ENCODE measurements at places on chromosomes 6 and 20. TPM values are rescaled to one million over a fixed set of nuclear protein-coding genes. Genes with fewer than 3 reads are reported as not detected.

- DNase-seq: no peak
These were observed 77.7 kb upstream of the SLC22A23 start for GRCh38 chr6:3534599-3534998.

Gene B3GALT4
- total RNA-seq: 8.5 TPM

- DNase-seq: no peak
These were observed 8.2 kb upstream of the TRERF1 start for GRCh38 chr6:42459888-42460287.

- no peak for DNase-seq
These were observed 11.3 kb downstream of the NT5E start for GRCh38 chr6:85460921-85461797.

- DNase-seq: peak; percentile 38
These were observed 95.5 kb upstream of the AGPAT4 start for GRCh38 chr6:161369339-161369738.

GRCh38 chr6:158517581-158517980, 42.3 kb upstream of the TMEM181 start:
- no peak for DNase-seq

Gene RUNX2
- 0.65 TPM for total RNA-seq

DNA sequence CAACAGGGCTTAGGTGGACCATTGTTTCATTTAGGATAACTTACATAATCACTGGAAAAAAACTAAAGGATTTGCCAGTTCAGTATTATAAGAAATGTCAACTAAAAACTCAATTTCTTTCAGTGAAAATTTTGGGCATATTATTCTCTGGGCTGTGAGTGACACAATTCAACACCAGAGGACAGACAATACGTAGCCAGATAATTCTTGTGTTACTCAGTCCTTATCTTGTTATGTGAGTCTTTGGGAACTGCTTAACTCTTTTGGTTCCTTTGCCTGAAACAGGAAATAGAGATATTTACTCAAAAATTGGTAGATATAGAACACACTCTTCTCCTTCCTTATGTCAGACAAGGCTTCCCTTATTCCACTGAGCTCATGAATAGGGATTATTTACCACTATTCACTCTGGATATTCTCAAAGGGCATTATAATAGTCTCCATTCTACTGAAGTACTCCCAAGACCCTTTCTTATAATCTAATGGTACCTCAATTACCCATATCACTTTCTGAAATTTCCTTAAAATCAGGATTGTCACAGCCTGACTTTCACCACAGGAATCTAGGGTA, 4.9 kb upstream of the BEND6 start:
- DNase-seq: no peak

Gene TSPO2
- not detected for total RNA-seq

GRCh38 chr6:7486951-7487350, 54.5 kb upstream of the DSP start:
- no peak for DNase-seq

Gene EEF1A2
- total RNA-seq: 2.8 TPM

DNA sequence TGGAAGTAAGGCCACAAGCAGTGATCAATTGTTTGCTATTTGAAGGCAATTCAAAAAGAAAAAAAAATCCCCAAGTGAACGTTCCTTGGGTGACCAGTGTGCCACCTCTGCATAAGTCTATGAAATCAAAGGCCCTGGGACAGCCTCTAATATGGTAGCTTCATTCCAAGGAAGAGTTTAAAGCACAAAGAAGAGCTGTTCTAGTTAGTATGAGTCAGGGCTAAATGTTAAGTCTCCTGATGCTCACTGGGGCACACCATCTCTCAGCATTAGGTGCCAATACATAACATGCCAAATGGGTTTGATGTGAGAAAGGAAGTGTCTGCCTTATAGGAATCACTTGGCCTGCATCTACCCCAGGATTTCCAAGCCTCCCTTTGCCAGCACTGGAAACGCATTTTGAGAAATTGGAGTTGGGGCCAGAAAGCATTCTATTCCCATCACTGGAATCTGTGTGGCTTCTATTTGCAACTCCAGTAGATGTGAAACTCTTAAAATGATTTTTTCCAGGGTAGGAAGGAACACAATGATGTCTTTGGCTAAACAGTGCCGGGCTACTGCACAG, 13.0 kb downstream of the UNC5CL start:
- DNase-seq: no peak

- no peak for DNase-seq
These were observed 192.5 kb upstream of the PLCB4 start for GRCh38 chr20:8876366-8876765.

- DNase-seq: peak; percentile 32
These were observed 255.9 kb downstream of the SYNE1 start for GRCh38 chr6:152380993-152381898.

- no peak for DNase-seq
These were observed 167.9 kb upstream of the KCNG1 start for GRCh38 chr20:51190783-51191180.

GRCh38 chr6:153849072-153849779, 189.8 kb upstream of the OPRM1 start:
- DNase-seq: no peak

- DNase-seq: peak; percentile 67
These were observed 23.0 kb downstream of the ZBP1 start for GRCh38 chr20:57596998-57597939.

DNA sequence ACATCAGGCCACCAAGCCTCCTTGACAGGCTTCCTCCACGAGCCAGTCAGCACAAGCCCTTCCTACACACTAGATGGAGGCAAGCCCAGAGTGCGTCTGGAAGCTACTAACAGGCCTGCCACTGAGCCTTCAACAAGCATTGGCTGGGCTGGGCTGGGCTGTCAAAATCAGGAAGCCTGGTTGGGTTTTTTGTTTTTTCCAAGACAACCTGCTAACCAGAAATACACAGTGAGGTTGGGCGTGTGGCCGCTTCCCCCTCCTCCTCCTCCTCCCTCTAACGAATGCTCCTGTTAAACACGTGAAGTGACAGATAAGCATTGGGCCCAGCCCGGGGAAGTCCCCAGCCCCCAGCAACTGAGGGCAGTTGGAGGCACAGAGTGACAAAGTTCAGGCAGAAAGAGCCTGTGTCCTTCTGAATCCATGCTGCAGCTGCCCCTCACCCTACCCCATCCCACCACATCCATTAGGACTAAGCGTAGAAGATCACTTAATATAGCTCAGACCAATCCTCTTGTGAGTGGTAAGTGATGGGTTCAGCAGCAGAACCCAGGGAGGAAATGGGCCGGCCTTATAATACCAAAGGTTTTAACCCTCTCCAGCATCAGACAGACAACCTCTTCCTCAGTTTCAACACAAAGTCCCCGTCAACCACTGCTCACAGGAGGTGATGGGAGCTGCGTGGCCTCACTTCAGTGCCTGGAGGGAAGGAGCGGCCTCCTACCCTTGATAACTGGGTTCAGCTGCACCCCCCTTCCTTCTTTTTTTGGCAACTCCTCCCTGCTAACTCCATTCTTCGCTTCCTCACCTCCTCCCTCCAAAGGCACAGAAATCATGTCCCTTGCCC, 1.1 kb downstream of the NFATC2 start:
- DNase-seq: no peak

DNA sequence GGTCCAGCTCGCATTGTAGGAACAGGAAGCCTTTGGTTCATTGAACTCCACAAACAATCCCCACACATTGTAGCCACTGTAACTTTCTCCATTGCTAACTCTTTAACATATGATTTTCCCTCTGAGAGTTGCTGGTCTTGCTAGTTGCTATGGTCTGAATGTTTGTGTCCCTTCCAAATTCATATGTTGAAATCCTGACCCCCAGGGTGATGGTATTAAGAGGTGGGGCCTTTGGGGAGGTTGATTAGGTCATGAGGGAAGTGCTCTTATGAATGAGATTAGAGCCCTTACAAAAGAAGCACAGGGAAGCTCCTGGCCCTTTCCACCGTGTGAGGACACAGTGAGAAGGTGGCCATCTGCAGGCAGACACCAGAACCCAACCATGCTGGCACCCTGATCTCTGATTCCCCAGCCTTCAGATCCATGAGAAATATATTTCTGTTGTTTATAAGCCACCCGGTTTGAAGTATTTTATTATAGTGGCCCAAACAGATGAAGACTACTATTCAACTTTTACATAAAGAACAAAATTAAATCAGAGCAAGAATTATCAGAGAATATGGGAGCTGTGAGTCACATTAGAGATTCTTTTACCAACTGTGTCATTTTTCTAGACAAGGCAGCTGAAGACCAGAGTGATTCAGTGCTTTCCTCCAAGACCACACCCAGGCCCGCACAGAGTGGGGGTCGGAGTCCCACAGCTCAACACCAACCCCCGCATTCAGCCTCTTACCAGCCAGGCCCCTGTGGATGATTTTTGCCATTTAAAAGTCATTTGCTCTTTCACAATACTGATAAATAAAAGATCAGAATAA, 143.0 kb downstream of the SAMD5 start:
- no peak for DNase-seq

Gene CDH4
- total RNA-seq: 0.19 TPM

Gene GRM1
- total RNA-seq: 0.16 TPM
